RPMI8226 (cell line): ENCODE measurements at places on chromosomes 11 and 22.
A peak's percentile ranks its signal among the peaks of the same experiment; 100 is the strongest.

GRCh38 chr11:19840961-19841360 is 128.3 kb downstream of the NAV2 start:
- no peak for DNase-seq

DNA sequence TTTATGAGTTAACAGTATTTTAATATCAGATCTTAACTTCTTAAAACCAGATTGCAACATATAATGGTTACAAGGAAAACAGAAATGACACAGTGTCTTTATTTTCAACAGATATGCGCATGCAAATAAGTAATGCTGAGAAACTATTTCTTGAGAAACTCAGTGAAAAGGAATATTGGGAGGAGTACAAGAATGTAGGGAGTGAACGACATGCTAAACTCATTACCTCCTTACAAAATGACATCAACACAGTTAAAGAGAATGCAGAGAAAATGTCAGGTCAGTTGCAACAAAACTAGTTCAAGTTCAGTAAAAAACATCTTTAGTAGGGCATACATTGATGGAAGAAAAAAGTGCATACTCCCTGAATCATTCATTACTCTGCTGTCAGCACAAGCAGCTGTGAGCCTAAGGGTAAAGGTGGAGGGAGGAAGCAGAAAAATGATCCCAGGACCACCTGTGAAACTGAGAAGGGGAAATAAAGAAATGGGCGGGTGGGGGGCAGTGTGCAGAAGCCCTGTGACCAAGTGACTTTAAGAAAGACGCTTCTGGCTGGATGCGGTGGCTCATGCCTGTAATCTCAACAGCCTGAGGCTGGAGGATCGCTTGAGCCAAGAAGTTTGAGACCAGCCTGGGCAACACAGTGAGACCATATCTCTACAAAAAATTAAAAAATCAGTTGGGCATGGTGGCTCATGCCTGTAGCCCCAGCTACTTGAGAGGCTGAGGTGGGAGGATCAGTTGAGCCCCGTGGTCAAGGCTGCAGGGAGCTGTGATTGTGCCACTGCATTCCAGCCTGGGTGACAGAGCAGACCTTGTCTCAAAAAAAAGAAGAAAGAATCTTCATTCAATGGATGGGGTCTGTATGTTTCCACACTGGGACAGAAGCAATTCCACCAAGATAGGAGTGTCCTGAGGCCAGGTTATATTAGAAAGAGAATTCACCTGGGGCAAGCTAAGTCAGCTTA is 31.2 kb downstream of the CCDC83 start:
- no peak for DNase-seq

- DNase-seq = no peak
Measured at GRCh38 chr11:69317401-69318092, 23.6 kb downstream of the MYEOV start.

DNA sequence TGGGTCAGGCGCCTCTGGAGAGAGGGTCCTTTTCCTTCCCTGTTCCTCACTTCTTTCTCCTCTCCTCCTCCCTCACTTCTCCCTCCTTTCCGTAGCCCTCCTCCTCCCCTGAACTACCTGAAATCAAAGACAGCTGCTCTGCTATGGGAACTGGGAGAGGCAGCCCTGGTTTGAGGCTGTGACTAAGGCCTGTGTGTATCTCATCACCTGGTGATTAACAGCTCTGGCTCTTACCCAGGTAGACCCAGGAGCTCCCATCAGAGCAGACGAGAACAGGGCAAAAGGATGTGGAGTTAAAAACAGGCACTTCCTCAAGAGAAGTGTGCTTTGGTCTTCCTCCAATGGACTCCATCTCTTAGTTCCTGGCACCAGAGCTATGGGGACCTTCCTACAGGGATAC is 5.8 kb downstream of the ISX start:
- DNase-seq = no peak

DNA sequence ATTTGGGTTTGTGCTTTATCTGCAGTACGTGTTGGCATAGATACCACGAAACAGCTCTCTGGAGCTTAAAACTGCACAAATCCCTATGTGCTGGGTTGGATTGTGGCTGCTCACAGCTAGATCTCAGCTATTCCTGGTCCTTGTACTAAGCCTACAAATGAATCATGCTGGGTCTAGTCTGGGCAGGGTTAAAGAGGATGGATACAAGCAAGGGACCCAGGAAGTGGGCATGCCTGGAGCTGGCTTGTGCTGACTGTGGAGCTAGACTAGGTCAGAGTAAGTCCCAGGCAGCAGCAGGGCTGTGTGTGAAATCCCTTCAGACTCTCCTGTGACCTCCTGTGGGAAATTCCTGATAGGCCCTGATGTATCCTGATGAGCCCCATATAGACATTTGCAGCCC is 3.9 kb upstream of the E2F8 start:
- DNase-seq = no peak

DNA sequence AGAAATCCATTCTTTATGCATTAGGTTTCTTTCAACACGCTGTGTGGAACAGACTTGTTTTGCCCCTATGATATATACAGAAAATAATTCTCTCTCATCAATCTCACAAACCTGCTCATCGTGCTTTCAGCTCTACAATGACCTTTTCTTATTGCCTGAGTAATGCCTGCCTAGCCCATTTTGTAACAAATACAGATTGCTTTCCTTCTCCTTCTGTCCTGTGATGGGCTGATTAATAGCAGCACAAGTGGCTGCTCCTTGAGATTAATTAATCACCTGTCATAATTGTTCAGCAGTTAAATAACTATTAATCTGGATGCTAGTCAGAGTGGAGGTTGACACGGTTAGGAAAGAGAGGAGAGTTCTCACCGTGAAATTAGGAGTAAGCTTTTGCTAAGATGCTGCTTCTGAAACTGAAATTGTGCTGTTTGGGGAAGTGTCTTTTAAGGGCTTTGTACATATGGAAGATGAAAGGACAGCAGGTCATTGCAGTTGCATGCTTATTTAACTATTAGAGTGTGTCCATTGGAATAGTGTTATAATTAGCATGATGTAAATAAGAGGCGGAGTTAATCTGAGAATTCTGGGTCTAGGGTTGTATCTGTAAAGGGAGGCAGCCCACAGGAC is 1430.5 kb downstream of the FAM181B start:
- no peak for DNase-seq

DNA sequence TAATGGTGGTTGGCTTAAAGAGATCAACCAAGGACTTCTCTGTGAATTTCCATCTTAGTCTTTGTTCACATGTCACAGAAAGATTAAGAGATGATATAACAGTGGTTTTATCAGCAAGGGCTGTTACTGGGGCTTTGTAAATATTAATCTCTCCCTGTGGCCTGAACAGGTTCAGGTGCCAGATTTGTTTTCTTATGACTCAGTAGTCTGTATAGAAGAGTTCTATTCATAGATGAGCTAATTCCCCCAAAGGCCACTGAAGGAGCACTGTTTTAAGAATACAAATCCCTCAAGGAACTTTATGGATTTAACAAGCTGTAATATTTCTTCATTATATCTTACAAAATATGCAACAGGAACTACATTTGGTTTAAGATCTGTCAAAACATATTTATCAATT is 50.4 kb downstream of the TCP11L1 start:
- DNase-seq = no peak

DNA sequence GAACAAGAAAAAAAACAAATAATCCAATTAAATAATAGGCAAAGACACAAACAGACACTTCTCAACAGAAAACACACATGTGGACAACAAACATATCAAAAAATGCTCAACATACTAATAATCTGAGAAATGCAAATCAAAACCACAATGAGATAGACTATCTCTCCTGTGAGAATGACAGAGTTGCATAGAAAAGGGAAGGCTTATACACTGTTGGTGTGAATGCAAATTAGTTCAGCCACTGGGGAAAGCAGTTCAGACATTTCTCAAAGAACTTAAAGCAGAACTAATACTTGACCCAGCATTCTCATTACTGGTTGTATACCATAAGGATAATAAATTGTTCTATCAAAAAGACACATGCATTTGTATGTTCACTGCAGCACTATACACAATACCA is 637.8 kb upstream of the LUZP2 start:
- no peak for DNase-seq

GRCh38 chr11:111793863-111794262 is 27.7 kb upstream of the PPP2R1B start:
- DNase-seq = no peak

- peak; percentile 28 for DNase-seq
Measured at GRCh38 chr11:127632546-127632945, 632.0 kb upstream of the KIRREL3 start.

DNA sequence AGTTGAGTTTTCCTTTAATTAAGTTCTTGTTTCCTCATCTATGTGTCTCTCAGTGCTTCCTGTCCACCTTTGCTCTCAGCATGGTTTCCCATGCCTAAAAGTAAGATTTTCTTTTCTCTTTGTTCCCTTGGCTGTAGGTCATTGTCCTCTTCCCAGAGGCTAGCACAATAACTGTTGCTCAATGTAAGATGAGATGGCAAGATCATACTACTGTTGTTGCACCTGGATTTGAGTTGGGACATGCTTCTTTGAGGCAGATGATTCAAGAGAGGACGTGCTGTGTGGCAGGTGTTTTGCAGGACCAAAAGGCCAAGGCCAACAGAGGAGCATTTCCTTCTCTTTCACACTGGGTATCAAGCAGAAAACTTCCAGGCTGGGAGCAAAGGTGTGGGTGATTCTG is 11.3 kb upstream of the NELL1 start:
- DNase-seq = no peak

GRCh38 chr11:112185883-112186282 is 10.6 kb downstream of the BCO2 start:
- DNase-seq = no peak

DNA sequence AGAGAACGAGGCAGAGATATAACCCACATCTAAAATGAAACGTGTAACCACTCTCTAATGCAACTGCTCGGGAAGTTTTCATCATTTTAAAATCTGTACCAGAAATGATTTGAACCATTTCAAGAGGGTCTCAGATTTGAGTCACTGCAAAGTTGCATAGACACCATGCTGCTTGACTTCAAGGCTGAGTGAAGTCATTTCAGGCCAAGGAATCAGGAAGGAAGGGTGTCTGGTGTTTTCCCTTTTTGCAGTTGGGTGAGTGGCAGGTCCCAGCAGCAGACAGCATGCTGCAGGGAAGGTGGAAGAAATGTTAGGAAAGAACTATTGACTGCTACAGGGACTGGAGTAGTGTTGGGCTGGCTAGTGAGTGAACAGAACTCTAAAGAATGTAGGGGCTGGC is 16.5 kb downstream of the TANGO2 start:
- no peak for DNase-seq

DNA sequence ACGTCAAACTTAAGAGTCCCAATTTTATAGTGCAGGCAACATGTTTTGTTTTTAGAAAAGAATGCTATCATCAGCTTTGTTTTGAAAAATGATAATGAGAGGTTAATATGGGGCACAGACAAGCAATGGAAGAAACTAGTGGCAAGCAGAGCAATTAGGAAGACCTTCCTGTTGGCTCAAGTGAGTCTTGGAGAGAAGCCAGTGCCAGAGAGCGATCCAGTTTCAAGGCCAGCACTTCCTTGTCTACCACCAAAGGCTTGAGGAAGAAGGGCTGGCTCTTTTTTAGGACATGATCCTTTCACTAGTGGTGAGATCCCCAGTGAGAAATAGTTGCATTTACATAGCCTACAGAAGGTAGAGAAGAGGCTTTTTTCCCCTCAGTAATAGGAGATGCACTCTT is 1340.7 kb downstream of the LRRC4C start:
- DNase-seq = no peak

DNA sequence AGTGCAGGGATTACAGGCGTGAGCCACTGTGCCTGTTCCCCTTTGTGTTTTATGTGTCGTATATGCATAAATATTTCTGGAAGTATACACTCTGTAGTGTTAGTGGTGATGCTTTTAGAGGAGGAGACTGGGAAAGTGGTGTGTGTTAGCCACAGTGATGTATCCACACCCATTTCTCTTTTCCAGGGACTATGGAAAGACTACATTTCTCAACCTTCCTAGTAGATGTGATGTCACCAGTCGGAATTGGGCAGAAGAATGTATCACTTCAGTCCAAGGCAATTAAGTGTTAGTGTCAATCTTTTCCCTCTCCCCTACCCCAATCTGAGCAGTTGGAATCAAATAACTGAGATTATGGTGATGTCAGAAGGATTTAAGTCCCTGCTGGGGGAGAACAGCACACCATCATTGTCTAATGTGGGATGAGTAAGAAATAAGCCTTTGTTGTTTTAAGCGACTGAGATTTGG is 5.8 kb upstream of the ATG16L2 start:
- DNase-seq = no peak
